ENCODE measurements at places on chromosomes 1 and 21. TPM values are rescaled to one million over a fixed set of nuclear protein-coding genes. Genes with fewer than 3 reads are reported as not detected.

GRCh38 chr1:116123837-116124533 is 12.8 kb downstream of the MAB21L3 start:
- no peak for DNase-seq

DNA sequence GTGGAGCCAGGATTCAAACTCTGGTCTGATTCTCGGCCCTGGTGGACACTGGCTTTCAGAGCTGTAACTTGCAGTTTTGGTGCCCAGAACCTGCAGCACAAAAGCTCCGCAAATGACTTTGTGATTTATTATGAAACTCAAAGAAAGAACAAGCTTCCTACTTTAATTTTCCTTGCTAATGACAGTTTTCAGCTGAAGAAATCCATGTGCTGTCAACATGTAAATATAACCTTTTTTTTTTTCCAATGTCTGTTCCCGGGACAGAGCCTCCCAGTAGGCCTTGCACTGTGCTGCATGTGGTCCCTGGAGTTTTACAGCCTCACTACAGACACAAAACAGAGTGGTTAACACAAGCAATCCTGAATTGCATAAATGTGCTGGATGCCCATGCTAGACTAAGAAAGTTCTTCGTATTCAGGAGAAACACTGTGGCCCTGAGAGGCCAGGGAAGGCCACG is 62.3 kb upstream of the ANGPTL1 start:
- no peak for DNase-seq

DNA sequence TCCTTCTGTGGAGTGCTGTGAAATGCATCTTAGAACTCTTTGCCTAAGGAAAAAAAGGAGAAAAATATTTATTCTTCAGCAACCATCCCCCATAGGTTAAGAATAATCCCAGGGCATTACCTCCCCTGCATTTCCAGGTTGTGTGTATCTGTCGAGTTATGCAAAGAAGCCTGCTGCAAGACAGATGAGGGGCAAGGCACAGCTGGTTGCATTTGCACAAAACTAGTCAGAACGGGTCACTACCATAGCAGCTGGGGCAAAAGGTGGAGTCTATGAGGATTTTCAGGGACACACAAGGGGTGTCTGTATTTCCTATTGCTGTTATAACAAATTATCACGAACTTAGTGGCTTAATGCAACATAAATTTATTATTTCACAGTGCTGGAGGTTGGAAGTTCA is 443.4 kb upstream of the C1orf87 start:
- DNase-seq = no peak

- DNase-seq = no peak
These were observed at the start of gene ACOT11 for GRCh38 chr1:54547601-54548388. Gene ACOT11 (plus strand): TSS chr1:54548228. CDS start chr1:54548310, 82 bp downstream.

DNA sequence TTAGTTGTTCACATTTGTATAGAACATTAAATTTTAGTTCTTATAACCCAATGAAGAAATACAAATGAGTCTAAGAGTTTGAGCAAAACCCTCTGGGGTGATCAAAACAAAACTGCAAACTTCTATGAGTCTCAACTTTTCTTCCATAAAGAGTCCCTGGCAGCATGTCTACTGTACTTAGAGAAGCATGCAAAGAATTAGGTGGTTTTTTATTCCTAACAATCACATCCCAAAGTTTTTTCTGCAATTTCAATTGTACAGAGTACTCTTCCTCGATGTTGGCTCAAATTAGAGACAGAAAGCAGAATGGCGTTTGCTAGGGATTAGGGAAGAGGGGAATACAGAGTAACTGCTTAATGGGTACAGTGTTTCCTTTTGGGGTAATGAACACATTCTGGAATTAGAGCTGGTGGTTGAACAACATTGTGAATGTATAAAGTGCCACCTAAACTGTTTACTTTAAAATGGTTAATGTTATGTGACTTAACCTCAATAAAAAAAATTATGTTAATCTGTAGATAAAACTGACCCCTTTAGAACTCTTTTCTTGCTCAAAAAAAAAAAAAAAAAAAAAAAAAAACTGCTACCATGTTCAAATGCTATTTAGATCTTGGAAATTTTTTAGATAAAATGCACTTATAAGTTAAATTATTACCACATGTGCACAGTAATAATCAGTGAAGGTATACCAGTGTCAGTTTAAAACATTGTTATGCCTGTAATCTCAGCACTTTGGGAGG is 4.8 kb downstream of the RC3H1 start:
- DNase-seq = no peak

GRCh38 chr1:37471345-37472231 is 2.8 kb upstream of the ZC3H12A start:
- DNase-seq = peak; percentile 86

- no peak for DNase-seq
These were observed 77.0 kb downstream of the VWA5B1 start for GRCh38 chr1:20367626-20368025.

GRCh38 chr1:186858923-186859322 is 30.2 kb downstream of the PLA2G4A start:
- peak; percentile 80 for DNase-seq

GRCh38 chr1:163173121-163173520 is 29.6 kb downstream of the RGS5 start:
- no peak for DNase-seq

DNA sequence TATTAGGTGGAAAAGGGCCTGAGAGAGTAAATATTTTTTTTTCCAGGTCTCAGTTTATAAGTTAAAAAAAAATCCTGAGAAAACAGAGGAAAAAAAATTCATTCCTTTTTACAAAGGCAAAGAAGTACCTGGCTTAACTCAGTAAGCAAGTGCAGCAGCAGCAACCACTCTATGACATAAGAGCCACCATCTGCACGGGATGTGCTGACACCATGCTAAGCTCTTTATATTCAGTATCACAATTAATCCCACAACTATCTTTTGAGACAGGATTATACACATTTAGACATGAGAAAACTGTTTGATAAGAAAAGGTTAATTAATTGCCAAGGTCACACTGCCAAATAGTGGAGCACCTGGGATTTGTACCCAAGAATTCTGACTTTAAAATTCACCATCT is 13.4 kb upstream of the DPT start:
- no peak for DNase-seq

DNA sequence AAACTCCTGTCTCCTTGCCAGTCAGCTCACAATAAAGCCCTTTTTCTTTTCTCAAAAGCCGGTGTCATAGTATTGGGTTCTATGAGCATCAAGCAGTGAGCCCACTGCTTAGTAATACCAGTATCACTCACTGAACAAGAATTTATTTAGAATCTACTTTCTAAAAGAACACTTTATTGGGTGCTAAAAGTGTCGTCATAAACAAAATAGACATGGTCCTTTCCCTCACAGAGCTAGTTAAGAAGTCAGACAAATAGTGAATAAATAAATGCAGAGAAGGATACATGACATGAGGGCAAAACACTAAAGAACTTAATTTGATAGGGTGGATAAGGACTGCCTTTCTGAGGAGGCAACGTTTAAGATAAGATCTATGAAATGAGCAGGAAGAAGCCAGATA is 32.2 kb downstream of the EVI5 start:
- DNase-seq = peak; percentile 71

- peak; percentile 77 for DNase-seq
These were observed 25.0 kb upstream of the CHRM3 start for GRCh38 chr1:239361403-239361802.

DNA sequence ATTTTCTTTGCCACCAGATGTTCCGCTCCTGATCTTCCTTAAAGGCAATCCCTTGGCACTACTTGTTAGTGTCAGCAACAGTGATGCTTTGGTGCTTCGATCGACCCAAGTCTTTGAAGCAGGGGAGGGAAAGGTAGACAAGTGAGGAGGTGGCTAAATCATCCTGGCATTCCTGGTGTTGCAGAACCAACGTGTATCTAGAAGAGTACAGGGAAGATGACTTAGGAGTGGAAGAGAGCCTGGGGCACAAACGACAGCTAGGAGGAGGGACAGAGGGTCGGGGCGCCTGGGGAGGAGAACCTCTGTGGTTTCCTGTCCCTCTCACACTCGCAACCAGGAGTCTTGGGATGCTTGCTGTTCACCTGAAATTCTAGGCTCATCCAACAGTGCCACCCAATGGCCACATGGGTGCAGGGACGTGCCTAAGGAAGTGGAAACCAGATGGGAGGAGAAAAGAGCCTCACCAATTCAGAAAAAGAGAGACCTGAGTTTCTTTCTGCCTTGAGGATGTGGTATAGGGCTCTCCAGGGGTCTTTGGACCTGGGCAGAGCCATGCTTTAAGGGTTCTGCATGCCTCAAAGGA is 9.5 kb upstream of the KCNA2 start:
- peak; percentile 63 for DNase-seq

DNA sequence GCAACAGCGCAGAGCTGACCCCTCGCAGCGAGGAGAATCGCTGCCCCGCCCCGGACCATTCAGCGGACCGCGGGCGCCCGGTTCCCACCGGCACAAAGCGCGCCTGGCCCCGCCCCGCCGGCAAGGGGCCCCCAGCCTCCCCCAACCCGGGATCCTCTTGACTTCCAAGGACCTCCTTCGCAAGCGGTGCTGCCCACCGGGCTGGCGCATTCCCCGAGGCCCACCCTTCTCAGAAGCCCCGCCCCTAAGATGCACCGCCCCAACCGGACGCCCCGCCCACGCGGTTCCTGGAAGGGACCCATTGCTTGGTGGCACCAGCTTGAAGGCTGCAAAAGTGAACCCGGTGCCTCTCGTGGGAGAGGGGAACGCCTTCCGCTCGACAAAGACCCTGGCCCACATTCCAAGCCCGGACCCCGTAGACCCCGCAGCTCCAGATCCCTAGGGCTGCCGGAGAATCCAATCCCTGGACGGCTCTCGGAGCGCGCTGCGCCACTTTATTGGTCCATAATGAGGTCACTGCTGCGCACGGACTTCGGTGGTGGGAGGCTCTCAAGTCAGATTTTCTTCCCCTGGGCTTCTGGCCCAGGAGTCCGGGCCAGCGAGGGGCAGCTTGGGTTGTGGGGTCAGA is 2.0 kb downstream of the HES3 start:
- DNase-seq = peak; percentile 15

- DNase-seq = no peak
These were observed 10.1 kb downstream of the GNB1 start for GRCh38 chr1:1880617-1881312.

DNA sequence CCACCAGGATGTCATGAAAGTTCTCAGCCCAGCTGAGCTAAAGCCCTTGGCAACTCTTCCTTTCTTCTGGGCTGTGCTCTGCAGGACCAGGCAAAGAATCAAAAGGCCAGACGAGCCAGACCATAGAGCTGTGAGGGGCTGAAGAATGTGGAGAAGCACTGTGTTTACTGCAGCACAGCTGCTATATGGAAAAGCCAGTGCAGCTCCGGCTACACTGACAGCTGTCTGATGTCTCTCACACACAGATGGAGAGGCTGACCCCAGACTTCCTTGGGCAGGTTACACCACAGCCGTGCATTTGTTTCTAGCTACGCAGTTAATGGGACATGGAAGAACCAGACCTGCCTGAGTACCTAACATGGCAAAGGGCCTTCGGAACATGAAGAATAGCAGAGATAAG is 40.3 kb downstream of the CD247 start:
- no peak for DNase-seq

- no peak for DNase-seq
These were observed 35.2 kb downstream of the ZNF670 start for GRCh38 chr1:247043406-247043805.

- peak; percentile 40 for DNase-seq
These were observed 552 bp upstream of the ZNF496 start for GRCh38 chr1:247332215-247332622.

GRCh38 chr1:16076865-16077238 is 3.4 kb upstream of the FAM131C start:
- no peak for DNase-seq

DNA sequence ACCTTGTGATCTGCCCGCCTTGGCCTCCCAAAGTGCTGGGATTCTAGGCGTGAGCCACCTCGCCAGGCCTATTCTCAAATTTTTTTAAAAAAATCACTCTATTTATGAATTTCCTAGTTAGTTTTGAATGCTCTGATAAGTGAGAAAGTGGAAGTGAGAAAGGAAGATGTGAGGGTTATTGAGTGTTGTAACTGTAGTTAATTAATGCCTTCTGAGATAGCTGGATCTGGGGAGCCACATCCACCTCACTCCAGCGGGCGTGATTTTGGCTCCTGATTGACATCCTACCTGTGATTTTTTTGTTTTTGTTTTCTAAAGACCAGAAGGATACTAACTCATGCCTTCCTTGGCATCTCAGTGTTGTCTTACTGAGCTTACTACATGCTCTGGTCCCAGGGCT is 65.6 kb downstream of the ST3GAL3 start:
- DNase-seq = no peak

DNA sequence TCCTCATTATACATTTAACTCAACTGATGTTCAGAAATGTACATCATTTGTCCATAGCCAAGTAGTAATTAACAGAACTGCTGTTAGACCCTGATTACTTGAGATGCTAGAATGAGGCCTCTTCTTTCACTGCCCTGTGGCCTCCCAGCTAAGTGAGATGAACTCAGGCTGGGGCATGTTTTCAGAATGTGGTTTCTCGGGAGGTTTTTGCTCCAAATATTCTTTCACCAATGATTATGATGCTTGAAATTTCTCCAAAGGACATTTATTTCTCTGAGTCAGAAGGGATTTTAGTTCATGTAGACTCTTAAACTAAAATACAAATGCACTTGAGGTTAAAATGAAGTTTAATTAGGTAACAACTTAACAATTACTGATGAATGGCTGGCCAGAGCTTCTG is 34.6 kb upstream of the ADAMTS5 start:
- DNase-seq = no peak

DNA sequence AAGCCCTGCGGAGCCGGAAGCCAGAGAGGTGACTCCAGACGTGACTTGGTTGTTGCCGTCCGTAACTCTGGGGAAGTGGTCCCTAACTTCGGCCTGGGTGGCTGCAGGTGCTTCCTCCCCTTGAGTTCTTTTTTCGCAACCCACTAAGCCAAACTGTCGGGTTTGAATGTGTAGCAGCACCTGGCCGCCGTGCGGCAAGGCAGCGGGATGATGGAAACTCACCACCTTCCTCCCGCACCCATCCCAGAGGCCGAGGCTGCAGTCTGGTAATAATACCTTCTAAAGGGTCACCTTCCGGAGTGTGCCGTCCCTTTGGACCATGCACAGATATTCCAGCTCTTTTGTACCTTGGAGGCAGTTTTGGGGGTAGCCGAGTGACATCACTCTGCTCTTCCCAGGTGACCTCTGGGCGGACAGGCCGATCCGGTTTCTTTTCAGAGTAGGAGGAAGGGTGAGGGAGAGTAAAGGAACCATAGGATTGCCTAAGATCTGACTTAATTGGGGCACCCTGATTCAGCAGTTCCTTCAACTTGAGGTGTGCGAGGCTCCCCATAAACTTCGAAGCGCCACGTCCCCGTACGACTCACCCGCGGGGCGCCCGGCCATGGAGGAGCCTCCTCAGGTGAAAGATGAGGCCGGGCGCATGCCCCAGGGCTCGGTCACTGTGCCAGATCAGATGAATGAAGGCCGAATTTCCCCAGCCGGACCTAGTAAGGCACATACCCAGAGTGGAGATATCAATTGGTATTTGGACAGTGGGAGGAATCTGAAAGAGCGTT is 1.0 kb downstream of the KCNK1 start:
- DNase-seq = peak; percentile 51

- DNase-seq = peak; percentile 92
These were observed 1.1 kb upstream of the GUCA2A start for GRCh38 chr1:42165511-42166210.

GRCh38 chr1:74834261-74834660 is 101.3 kb downstream of the TYW3 start:
- DNase-seq = no peak

Gene SLC45A1
- total RNA-seq = 0.54 TPM

Gene SRGAP2B
- total RNA-seq = 68.5 TPM

Gene ARID1A
- total RNA-seq = 41.2 TPM

Gene CAMK2N1
- 105 TPM for total RNA-seq

Gene OPRD1
- not detected for total RNA-seq

Gene RAB42
- total RNA-seq = not detected

Gene SPRR4
- not detected for total RNA-seq

Gene LCE1A
- not detected for total RNA-seq

Gene LINGO4
- not detected for total RNA-seq

Gene RORC
- 0.33 TPM for total RNA-seq

Gene FCRLA
- total RNA-seq = 4.4 TPM

Gene FAM177B
- not detected for total RNA-seq

Gene IQGAP3
- 1.3 TPM for total RNA-seq
